ENCODE measurements at places on chromosomes 3 and 15. TPM values are rescaled to one million over a fixed set of nuclear protein-coding genes. Genes with fewer than 3 reads are reported as not detected.

DNA sequence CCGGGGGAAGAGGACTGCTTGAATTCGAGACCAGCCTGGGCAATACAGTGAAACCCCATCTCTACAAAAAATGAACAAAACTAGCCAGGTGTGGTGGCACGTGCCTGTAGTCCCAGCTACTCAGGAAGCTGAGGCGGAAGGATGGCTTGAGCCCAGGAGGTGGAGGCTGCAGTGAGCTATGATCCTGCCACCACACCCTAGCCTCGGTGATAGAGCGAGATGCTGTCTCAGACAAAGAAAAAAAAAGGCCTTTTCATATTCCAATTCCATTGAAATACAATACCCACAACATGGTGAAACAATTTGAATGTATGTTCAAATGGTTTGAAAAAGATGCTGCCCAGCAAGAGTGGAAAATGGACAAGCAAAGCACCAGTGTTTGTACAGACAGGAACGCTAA, 61.8 kb upstream of the ZNF148 start:
- peak; percentile 44 for DNase-seq

GRCh38 chr3:111581403-111582119, 13.6 kb downstream of the ZBED2 start:
- no peak for DNase-seq

- DNase-seq: no peak
Observed at GRCh38 chr3:20503394-20504082, 317.5 kb upstream of the SGO1 start.

- no peak for DNase-seq
Observed at GRCh38 chr3:52986049-52986448, 59.8 kb downstream of the SFMBT1 start.

GRCh38 chr3:46575577-46576222, 9.6 kb upstream of the LRRC2 start:
- DNase-seq: peak; percentile 36

DNA sequence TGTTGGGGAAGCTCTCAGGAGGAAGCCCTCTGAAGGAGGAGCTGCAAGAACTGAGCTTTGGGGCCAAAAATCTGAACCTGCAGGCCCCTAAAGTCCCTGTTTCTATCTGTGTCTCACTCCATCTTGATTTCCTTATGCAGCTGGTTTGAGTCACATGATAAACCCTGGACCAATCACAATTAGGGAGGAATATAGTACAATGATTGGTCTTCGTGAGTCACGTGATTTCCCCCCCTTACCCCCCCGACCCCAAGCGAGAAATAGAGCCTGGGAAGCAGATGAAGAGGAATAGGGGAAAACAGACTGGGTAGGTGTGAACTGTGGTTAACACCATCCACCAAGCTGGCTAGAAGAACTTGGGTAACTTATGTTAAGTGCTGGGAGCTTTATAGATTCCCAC, 12.9 kb downstream of the CRABP1 start:
- DNase-seq: no peak

- DNase-seq: no peak
Observed at GRCh38 chr15:80151148-80151547, 1.7 kb upstream of the FAH start.

DNA sequence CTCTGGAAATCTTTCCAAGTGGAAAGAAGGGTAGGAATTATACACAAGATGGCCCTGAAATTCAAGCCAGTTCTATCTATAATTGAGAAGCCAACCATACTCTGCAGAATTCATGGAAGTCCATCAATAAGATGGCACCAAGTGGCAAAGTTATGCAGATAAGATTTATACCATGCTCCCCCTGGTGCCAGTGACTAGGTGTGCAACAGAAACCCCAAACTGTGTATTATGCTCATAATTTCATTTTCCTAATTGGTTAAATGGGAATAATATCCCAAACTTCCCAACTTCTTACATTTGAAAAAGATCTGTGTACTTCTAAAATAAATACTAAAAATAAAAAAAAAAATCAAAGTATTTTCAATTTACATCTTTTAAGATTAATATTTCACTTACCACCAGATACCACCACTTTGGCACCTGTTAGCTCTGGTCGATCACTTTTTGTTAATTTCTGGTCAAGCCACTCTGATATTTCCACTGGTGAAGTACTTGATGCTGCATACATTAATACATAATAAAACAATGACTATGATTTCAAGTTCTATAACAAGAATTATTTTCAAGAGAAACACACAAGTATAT, 25.9 kb downstream of the ETFA start:
- no peak for DNase-seq

The KLHL6 gene
- total RNA-seq: not detected

The GOLGA6L7 gene
- not detected for total RNA-seq

The SCN5A gene
- not detected for total RNA-seq

The ISL2 gene
- not detected for total RNA-seq
